ENCODE measurements at places on chromosomes 1 and 21.

DNA sequence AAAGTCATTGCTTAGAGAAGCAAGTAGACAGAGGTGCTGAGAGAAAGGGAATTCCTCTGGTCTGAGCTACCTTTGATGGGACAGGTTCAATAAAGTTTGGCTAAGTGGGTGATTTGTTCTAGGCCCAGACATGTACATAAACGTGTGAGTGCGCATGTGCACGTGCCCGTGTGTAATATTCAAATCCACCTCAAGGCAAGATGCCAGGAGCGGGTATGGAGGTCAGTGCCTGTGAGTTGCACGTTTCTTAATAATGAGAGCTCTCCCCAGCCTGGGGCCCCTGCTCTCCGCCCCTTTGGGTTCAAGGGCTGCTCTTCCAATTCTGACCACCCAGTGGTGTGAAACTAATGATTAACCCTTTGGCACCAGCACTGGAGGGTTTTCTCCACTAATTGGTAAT is 53.8 kb upstream of the LMO4 start:
- DNase-seq, result no peak

DNA sequence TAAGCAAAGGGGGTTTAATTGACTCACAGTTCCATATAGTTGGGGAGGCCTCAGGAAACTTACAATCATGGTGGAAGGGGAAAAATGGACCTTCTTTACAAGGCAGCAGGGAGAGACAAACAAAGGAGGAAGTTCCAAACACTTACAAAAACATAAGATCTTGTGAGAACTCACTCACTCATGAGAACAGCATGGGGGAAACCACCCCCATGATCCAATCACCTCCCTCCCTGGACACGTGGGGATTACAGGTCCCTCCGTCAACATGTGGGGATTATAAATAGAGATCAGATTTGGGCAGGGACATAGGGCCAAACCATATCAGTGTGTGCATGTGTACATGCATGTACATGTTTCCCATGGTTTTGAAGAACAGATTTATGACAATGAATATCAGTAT is 5.5 kb upstream of the SMG7 start:
- DNase-seq, result no peak

DNA sequence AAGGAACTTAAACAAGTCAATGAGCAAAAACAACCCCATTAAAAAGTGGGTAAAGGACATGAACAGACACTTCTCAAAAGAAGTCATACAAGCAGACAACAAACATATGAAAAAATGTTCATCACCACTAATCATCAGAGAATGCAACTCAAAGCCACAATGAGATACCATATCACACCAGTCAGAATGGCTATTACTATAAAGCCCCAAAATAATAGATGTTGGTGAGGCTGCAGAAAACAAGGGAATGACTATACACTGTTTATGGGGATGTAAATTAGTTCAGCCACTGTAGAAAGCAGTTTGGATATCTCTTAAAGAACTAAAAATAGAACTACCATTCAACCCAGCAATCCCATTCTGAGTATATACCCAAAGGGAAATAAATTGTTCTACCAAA is 51.2 kb downstream of the MRPL39 start:
- no peak for DNase-seq

- DNase-seq, result no peak
Observed at GRCh38 chr21:20789729-20790500, 208.3 kb upstream of the NCAM2 start.

DNA sequence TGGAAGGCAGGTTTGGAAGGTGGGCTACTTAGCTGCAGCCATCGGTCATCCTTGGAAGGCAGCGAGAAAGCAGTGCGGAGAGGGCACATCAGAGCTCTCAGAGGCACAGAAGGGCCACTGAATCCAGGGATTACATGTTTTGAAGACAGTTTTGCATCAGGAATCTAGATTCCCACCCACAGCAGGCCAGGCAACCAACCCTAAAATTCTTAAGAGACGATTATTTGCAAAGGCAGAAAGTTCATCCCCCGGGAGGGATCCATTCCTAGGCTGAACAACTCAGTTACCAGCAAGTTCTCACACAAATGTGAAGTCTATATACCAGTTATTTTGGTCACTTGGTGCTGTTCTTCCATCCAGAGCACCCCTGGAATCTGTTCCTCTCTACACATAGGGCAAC is 457.3 kb upstream of the VAMP3 start:
- DNase-seq, result no peak

DNA sequence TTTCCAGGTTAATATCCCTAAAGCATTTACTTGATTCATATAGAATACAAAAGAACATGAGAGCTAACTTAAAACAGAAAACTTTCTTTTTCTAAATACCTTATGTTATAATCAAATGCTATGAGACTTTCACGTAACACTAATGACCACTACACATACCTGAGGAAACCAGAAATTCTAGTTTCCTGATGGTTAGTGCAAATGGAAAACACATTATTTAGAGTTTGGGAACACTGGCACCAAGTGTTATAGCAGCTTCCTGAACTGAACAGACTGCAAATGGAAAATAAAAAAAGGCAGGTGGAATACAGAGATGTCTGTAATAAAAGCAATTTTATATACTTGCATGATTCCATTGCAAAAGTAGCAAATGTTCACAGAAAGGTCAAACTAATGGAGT is 15.5 kb downstream of the PAXBP1 start:
- DNase-seq, result no peak

DNA sequence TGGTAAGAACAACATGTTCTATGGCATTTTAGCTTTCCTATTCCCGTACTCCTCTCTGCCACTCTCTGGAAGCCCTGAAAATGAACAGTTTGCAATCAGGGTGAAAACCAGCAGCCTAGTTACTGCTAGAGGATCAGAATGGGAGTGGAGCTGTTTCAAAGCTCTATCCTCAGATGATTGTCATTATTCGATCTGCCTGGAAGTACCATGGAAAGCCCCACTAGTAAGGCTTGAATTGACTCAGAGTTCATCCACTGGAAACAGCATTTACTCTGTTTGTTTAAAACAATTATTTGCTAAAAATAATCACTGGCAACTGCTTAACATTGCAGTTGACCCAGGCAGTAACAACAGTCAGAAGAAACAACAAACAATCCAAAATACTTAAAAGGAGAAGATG is 91.2 kb downstream of the USH2A start:
- DNase-seq, result no peak

- no peak for DNase-seq
Observed at GRCh38 chr1:212680680-212681389, 18.8 kb downstream of the BATF3 start.

DNA sequence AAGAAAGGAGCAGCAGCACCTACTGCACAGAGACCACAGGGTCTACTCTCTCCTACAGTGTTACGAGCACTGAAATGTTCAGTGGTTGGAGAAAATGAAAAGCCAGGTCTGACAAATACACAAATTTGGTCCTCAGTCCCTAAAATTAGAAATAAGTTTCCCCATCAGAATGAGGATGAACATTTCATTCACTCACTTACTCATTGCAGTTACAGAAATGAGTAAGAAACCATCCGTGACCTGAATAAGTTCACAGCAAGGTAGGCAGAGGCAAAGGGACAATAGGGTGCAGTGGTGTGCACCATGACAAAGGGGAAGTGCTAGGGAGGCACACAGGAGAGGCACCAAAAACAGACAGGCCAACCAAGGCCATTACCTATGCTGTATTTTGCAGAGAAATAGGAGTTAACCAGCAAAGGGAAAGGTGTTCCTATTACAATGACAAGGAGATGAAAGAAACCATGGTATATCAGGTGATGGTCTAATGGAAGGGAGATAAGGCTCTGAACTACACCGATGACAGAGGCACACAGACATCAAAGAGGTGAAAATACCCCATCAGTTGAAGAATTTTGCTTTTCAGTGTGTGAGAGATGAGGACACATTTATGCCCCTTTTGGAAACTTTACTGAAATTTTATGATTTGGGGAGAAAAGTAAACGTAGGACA is 29.4 kb downstream of the VAV3 start:
- no peak for DNase-seq

GRCh38 chr1:245874942-245875580 is 632.0 kb downstream of the SMYD3 start:
- no peak for DNase-seq

DNA sequence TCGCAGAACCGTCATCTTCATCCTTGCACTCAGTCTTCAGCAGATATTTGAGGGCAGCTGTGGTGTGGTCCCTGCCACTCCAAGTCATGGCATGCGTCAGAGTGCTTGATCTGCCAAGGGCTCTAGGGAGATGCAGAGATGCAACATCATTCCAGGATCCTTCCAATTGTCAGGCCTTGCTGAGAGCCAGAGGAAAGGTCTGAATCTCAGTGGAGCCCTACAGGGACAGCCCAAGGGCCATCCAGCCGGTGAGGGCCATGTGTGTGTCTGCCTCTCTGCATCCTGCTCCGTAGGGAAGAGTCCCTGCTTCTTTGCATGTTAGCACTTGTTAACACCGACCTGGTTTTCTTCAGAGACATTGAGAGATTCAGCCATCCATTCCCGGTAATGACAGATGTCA is 17.6 kb downstream of the MAPKAPK2 start:
- no peak for DNase-seq

- DNase-seq, result no peak
Observed at GRCh38 chr1:26317146-26317545, 612 bp upstream of the CD52 start.

GRCh38 chr1:203932556-203932955 is 71.2 kb downstream of the SNRPE start:
- peak; percentile 13 for DNase-seq

GRCh38 chr1:94621802-94622201 is 80.2 kb upstream of the F3 start:
- no peak for DNase-seq

DNA sequence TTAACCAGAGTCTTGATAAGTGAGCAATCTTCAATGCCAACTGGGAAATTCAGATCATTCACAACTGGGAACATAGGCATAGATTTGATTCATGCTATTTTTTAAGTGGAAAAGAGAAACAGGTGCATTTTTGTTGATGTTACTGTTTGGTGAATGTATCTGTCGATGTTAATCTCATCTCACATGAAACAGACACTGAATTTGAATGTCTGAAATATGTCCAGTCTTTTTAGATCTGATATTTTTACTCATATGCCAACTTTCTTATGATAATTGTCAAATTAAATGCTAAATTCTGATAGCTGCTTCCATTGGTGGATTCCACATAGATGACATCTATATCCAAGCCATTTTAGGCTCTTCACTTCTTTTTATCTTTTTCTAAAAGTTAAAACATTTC is 213.1 kb downstream of the RYR2 start:
- no peak for DNase-seq

- no peak for DNase-seq
Observed at GRCh38 chr21:35792569-35793305, 267.6 kb downstream of the SETD4 start.

DNA sequence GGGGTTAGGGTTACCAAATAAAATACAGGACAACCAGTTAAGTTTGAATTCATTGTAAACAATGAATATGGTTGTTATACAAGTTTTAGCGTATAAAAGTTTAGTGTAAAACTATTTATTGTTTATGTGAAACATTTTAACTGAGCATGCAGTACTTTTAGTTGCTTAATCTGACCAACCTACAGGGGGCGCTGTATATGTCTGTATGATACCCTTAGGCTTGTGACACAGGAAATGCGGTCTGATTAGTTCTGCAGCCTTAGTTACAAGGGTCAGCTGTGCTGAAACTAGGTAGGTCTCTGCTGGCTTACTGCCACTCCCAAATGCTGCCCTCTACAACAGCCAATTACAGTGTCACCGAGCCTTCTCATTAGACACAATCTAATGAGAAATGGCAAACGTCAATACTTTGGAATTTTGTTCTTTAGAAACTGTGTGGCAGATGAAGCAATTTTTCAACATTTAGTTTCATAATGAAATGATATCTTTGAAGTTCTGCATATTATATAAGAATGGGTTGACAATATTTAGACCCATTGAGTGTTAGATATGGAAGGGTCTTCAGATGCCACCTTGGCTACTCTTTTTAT is 56.2 kb downstream of the NTNG1 start:
- no peak for DNase-seq

DNA sequence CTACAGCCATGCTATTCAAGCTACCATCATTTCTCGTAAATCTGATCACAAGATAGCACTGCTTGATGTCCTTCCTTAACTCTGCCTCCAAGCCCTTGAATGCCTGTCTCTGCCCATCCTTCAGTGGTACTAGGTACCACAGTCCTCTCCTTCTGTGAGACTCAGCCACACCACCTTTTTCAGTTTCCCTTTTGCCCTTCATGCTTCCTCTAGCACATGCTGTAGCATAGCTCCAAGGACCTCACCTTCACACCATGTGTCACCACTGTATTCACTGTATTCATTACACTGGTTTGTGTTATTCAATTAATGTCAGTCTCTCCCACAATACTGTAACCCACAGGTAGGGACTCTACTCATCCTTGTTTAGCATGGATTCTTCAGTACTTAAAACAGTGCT is 8.0 kb upstream of the TP53BP2 start:
- no peak for DNase-seq

DNA sequence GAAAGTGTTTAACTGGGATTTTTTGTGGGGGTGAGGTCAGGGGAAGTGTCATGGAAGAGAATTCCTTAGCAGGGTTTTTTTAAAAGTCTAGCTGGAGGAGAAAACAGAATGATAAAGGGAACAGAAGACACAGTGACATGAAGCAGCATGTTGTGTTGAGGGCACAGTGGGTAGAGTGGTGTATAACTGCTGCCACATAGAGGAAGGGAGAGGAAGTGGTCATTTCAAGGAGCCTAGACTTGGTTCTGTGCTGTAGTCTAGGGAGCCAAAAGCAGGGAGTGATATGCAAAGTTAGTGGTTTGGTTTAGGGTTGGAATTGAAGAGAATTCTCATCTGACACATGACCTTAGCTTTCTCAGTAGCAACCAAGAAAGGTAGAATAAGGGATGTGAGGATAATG is 10.2 kb downstream of the EEIG2 start:
- peak; percentile 39 for DNase-seq

- DNase-seq, result no peak
Observed at GRCh38 chr21:44548922-44549321, 2.4 kb downstream of the KRTAP10-2 start.

DNA sequence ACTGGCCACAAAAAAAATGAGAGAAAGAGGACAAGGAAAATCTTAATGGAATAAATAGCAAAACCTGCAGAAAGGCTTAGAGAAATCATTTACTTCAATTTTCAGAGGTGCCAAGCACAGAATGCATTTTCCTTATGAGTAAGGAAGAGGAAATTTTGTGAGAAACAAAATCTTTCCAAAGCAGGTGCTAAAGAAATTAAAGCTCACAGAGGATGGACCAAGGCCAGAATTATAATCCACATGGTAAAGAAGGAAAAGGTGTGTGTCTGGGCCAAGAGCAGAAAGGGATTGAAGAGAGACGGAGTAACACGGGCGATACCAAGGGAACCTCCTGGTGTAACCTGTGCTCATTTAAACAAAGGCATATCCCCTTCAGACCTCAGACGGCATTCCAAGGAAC is 340.0 kb upstream of the NFIA start:
- DNase-seq, result no peak

DNA sequence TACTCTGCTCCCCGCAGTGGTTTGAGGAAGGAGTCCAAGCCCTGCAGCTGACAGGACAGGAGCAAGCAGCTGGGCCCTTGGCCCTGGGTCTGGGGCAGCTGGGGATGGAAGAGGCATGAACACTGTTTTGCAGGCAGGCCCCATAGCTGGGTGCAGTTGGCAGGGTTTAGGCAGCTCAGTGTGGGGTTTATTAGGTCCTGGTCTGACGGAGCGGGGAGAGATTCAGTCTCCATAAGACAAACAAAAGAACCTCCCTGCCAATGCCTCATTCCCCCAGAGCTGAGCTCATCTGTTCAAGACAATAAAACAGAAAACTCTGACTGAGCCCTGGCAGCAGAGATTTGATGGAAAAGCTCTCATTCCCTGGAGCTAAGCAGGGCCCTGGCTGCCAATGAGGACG is 37.3 kb downstream of the OLFML2B start:
- no peak for DNase-seq

- DNase-seq, result no peak
Observed at GRCh38 chr1:28815533-28816185, 3.7 kb downstream of the OPRD1 start.

- no peak for DNase-seq
Observed at GRCh38 chr21:42705346-42705745, 51.9 kb downstream of the PDE9A start.

Measured in GF-D8 (cell line).